ENCODE measurements at places on chromosomes 12 and 14. TPM values are rescaled to one million over a fixed set of nuclear protein-coding genes. Genes with fewer than 3 reads are reported as not detected.

Gene GPX2
- polyA plus RNA-seq: not detected

Gene CAPS2
- 2.1 TPM for polyA plus RNA-seq

Gene PAWR
- 13.4 TPM for polyA plus RNA-seq

Gene GUCY2C
- polyA plus RNA-seq: 0.06 TPM

Gene TMPRSS12
- not detected for polyA plus RNA-seq

Gene SLC35F4
- 21.0 TPM for polyA plus RNA-seq

Gene KLRB1
- not detected for polyA plus RNA-seq

Gene CFAP54
- 1.1 TPM for polyA plus RNA-seq

Gene RAD52
- 26.9 TPM for polyA plus RNA-seq

Gene CEBPE
- polyA plus RNA-seq: not detected

Gene NUAK1
- polyA plus RNA-seq: 8.3 TPM

Gene NEUROD4
- polyA plus RNA-seq: not detected

Gene NR4A1
- polyA plus RNA-seq: 3.4 TPM

Gene A2M
- polyA plus RNA-seq: not detected

Gene KLRG1
- polyA plus RNA-seq: 4.7 TPM

Gene ANO6
- 9.0 TPM for polyA plus RNA-seq

Gene DTX1
- 42.8 TPM for polyA plus RNA-seq

Gene CCDC197
- not detected for polyA plus RNA-seq

Gene SMCO3
- polyA plus RNA-seq: 2.7 TPM

Gene COQ6
- 82.3 TPM for polyA plus RNA-seq

Gene OR4K5
- not detected for polyA plus RNA-seq

Gene RERG
- 0.70 TPM for polyA plus RNA-seq

Gene MLEC
- polyA plus RNA-seq: 33.2 TPM

Gene PAX9
- polyA plus RNA-seq: not detected

Gene CNPY2
- 175 TPM for polyA plus RNA-seq

Gene LIN52
- 57.9 TPM for polyA plus RNA-seq

Gene ACSM4
- not detected for polyA plus RNA-seq

Gene FOXG1
- 54.0 TPM for polyA plus RNA-seq

Gene CLEC2B
- not detected for polyA plus RNA-seq

Gene TSPAN19
- polyA plus RNA-seq: 4.8 TPM

Gene TMEM30B
- polyA plus RNA-seq: 0.28 TPM

Gene FGF6
- polyA plus RNA-seq: not detected

Gene LYZ
- polyA plus RNA-seq: not detected

Gene PIANP
- polyA plus RNA-seq: 2.1 TPM

Gene VASH1
- 26.8 TPM for polyA plus RNA-seq

Gene VRTN
- not detected for polyA plus RNA-seq

Gene DHH
- 0.66 TPM for polyA plus RNA-seq

Gene P2RX2
- not detected for polyA plus RNA-seq

Gene KRT2
- not detected for polyA plus RNA-seq

Gene LHX5
- polyA plus RNA-seq: 2.0 TPM

Gene LUM
- polyA plus RNA-seq: 0.20 TPM

Gene LIN7A
- polyA plus RNA-seq: 36.4 TPM

Gene MYO1H
- polyA plus RNA-seq: 9.2 TPM

Gene ADCY4
- polyA plus RNA-seq: not detected

Gene HPD
- not detected for polyA plus RNA-seq

Gene SLC38A4
- not detected for polyA plus RNA-seq

Gene CISTR
- polyA plus RNA-seq: not detected

Gene RD3L
- polyA plus RNA-seq: 0.69 TPM

Gene METTL17
- 231 TPM for polyA plus RNA-seq

Gene AKAP6
- 15.8 TPM for polyA plus RNA-seq

Measured in neural cell (in vitro differentiated cells).